ENCODE measurements at places on chromosomes 6 and 20.

DNA sequence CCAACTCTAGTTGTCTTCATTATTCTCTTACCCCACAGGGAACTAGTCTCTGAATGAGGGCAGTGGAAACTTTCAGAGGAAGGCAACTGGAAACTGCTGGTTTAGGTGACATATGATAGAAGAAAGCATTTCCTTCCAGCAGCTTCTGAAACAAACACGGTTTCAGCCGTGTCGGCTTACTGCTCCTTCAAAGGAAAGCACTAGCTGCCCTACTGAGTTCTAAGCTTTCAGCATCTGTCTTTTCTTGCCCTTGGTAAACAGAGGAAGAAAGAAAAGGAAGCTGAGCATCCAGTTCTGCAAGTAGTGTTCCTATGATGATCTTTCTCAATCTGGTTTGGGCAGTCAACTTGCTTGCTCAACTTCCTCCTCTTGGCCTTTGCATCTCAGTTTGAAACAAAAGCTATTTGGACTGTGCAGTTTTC, 117.5 kb upstream of the CEP85L start:
- DNase-seq, result peak; percentile 89

- no peak for DNase-seq
Observed at GRCh38 chr6:46312654-46313053, 141.9 kb upstream of the ENPP5 start.

GRCh38 chr6:130223508-130223907, 757 bp upstream of the SAMD3 start:
- DNase-seq, result no peak

DNA sequence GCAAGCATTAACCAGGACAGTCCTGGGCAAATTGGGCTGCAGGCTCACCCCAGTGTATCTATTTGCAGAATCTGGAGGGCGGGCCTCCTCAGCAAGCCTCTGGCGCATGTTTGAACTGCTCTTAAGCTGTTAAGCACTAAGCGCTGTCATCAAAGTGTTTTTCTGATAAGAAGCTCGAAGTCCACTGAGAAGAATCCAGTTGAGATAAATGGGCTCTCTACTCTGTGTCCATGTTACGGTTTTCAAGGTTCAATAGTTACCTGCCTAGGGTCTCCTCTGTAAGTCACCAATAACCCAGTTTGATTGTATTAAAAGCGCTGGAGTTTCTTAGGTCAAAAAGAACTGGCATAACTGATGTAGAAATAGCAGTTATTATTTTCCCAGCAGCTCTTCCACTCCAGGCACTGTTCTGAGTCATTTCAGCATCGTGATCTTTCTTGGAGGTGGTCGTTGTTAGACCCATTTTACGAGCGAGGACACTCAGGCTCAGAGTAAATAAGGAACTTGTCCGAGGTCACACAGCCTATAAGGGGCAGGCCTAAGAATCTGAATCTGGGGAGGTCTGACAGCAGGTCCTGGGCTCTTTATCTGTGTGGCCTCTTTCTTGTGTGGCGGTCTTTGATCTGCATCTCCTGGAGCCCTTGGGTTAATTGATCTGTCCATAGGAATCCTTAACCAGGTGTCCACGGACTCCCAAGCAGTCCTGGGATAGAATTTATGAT, 207.4 kb upstream of the ZNF217 start:
- DNase-seq, result no peak

- DNase-seq, result no peak
Observed at GRCh38 chr20:46978951-46979491, 84.4 kb downstream of the EYA2 start.

DNA sequence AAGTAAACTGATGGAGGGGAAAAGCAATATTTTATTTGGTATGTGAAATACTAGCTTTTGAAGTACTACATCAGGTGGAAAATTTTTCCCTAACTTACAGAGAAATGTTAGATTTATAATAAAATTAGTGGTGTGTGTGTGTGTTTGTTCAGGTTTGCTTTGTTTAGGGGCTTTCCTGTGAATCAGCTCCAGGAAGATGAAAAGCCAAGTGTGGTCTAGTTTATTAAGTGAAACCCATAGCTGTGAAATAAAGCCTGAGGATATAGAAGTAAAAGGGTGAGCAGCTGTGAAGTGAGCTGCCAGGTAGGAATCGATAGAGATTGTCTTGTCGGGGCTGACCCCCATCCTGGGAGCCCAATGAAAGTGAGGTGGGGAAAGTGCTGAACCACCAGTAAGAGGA, 347.6 kb upstream of the IMPG1 start:
- no peak for DNase-seq

DNA sequence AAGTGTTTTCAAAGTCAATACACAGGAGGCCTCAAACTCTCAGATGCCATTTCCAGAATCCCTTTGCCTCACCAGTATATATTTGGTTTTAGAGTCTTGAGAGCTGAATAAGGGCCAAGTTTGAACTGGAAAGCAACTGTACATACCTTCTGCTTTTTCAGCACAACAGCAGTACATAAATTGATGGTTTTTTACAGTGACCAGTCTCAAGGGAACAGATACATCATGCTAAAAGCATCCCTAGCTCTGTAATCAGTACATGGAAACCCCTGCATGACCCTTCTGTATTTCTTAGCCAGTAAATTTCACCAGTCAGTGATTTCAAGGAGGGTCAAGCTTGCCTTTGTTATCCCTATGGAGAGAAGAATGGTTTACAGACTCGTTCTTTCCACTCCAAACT, 40.6 kb upstream of the ECHDC1 start:
- no peak for DNase-seq

- DNase-seq, result no peak
Observed at GRCh38 chr6:138797806-138798446, 2.0 kb downstream of the ECT2L start.

DNA sequence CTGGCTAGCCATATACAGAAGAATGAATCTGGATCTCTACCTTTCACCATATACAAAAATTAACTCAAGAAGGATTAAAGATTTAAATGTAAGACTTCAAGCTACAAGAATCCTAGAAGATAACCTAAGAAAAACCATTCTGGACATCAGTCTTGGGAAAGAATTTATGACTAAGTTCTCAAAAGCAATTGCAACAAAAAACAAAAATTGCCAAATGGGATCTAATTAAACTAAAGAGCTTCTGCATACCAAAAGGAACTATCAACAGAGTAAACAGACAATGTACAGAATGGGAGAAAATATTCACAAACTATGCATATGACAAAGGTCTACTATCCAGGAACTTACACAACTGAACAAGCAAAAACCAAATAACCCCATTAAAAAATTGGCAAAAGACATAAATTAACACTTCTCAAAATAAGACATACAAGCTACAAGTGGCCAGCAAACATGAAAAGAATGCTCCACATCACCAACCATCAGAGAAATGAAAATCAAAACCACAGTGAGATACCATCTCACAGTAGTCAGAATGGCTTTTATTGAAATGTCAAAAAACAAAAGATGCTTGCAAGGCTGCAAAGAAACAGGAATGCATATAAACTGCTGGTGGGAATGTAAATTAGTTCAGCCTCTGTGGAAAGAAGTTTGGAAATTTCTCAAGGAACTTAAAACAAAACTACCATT, 66.8 kb upstream of the RSPO3 start:
- no peak for DNase-seq

DNA sequence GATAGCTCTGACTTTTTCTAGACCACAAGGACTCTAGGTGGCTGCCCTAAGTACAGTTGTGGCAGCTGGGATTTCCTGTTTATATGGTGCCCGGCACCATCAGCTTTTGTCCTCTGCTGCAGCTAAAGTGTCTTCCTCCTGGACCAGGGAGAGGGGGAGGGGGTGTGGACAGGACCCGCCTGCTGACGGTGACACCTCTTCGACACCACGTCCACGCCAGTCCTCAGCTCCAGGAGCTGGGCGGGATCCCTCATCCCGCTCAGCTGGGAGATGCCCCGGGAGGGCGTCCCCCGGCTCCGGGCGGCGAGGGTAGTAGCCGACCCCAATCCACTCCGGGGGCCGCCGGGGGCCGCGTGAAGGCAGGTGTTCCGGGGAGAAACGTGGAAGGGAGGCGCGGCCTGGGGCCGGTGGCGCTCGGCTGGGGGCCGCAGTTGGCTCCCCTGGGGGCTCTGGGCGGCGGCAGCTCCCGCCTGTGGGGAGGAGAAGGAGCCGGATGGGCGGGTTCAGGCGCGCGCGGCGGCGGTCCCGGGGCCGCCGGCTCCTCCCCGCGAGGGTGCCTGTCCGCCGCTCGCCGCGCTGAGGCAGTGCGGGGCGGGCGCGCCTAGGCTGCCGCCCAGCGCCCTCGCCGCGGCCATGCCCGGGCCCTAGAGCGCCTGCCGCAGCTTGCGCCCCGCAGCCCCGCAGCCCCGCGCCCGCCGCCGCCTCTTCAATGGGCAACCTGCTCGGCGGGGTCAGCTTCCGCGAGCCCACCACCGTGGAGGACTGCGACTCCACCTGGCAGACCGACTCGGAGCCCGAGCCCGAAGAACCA, at the start of gene OGFRL1:
Gene OGFRL1 (plus strand): TSS at position 584 of the 811 bp plus-strand sequence. CDS start 126 bp downstream, at position 710.
- peak; percentile 86 for DNase-seq

- no peak for DNase-seq
Observed at GRCh38 chr6:26029570-26029856, 57.7 kb upstream of the HFE start.

- DNase-seq, result peak; percentile 16
Observed at GRCh38 chr6:40845553-40845952, 193.5 kb downstream of the UNC5CL start.

DNA sequence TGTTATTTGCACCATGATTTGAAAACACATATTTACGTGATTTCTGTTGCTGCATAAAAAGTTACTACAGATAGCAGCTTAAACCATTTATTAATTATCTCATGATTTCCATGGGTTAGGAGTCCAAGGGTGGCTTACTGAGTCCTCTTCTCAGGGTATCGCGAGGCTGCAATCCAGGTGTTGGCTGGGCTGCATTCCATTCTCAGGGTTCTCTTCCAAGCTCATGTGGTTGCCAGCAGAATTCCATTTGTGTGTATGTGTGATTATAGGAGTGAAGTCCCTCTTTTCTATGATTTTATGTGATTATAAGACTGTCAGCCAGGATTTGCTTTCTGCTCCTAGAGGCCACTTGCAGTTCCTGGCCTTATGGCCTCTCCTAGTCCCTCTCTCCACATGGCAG, 135.1 kb downstream of the FAM83B start:
- DNase-seq, result no peak

DNA sequence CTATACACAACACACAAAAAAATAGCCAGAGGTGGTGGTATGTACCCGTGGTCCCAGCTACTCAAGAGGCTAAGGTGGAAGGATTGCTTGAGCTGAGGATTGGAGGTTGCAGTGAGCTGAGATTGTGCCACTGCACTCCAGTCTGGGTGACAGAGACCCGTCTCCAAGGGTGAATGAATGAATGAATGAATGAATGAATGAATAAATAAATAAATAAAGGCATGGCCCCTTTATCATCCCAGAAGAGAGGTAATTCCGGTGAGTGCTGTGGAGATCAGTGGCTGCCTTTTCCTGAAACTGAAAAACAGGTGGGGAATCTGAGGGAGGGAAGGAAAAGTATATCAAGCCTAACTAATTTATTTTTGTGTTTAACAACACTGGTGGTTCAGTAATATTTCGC, 90.0 kb downstream of the JARID2 start:
- no peak for DNase-seq

DNA sequence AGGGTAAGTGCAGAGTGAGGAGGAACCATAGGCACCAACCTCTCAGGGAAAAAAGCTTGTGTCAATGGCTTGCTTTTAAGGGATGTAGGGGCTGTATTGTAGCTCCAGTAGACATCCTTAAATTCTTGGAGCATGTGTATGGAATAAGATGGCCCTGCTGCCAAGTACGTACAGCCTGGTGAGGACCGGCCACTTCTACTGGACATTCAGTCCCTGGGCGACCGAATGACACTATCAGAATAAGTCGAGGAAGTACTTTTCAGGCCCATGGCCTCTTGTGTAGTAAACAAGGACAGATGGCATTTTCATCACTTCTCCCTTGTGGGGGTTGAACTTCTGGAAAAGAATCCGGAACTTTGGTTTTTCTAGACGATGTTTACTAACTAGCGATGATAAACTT, 32.8 kb downstream of the GFRA4 start:
- no peak for DNase-seq

DNA sequence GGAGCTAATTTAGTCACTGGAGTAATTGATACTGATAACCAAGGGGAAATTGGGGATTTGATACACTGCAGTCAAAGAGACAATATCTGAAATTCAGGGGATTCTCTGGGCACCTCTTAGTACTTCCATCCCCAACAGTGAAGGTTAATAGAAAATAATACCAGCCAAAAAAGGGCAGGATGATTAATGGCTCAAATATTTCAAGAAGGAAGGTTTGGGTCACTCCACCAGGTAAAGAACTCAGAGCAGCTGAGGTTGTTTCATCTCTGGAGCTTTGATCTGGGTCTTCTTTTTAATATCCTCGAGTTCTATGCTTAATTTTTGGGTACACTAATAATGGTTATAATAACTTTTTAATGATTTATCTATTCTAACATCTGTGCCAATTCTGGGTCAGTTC, 70.8 kb downstream of the CDKAL1 start:
- DNase-seq, result no peak

GRCh38 chr20:36585410-36586125, 12.2 kb downstream of the TGIF2 start:
- no peak for DNase-seq

GRCh38 chr6:10511477-10511876, 9.7 kb upstream of the GCNT2 start:
- no peak for DNase-seq

DNA sequence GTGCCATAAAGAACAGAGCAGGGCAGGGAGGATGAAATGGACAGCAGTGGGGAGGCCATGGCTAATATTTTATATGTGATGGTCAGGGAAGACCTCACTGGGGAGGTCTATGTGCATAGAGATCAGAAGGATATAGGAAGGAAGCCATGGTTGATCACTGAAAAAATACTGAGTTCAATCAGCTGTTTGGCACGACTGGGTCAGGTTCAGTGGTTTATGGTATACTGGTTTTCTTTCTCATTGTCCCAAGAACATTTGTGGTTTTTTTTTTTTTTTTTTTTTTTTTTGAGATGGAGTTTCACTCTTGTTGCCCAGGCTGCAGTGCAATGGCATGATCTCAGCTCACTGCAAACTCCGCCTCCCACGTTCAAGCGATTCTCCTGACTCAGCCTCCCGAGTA, 78.3 kb upstream of the TIAM2 start:
- no peak for DNase-seq

- DNase-seq, result no peak
Observed at GRCh38 chr6:160110586-160111123, 11.0 kb upstream of the SLC22A1 start.

DNA sequence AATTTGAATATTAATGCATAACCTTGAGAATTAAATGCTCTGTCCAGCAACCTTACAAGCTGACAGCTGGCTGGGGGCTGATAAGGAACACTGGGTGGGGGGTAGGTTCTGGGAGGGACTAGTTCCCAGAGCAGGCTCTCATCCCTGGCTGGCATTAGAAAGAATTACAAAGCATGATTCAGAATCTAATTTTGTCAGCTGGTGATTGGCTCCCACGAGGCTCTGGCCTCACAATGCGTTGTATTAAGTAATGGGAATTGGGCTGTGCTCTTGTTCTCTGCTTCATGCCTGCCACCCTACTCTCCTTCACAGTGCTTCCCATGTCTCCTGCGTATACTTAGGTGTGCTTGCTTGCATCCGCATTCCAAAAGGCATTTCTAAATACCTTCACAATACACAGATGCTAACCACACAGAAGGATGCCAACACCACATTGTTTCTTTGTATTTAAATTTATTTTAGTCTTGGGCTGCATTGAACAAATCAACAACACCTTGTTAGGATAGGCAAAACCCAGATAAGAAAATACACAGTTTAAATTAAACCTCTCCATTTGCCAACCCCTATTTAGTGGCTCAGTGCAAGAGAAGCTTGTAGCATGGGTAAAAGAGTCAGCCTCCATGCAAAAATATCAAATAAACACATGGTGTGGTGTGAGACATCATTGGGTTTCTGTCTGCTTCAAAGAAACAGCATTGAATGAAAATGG, 434.5 kb upstream of the JAG1 start:
- DNase-seq, result no peak

Data from inflammatory macrophage treated with lipopolysaccharide for 4 hours (primary cell).